Fibroblast of skin of right biceps (primary cell): ENCODE measurements at places on chromosomes 7 and 10.

DNA sequence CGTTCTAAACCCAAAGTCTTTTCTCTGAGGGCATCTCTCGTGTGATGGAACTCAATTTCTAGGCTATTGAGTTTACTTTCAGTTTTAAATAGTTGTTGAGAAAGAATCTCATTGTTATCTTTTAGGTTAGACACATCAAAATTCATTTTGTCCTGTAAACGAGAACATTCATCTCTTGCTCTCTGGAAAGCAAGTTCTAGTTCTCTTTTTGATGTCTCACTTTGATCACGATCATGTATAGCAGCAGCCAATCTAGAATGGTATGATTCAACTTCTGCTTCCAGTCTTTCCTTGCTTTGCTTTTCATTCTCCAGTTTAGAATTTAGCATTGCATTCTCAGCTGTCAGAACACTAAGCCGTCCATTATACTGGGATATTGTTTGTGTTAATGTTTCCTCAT, 65.1 kb downstream of the ANKRD26 start:
- DNase-seq: no peak

DNA sequence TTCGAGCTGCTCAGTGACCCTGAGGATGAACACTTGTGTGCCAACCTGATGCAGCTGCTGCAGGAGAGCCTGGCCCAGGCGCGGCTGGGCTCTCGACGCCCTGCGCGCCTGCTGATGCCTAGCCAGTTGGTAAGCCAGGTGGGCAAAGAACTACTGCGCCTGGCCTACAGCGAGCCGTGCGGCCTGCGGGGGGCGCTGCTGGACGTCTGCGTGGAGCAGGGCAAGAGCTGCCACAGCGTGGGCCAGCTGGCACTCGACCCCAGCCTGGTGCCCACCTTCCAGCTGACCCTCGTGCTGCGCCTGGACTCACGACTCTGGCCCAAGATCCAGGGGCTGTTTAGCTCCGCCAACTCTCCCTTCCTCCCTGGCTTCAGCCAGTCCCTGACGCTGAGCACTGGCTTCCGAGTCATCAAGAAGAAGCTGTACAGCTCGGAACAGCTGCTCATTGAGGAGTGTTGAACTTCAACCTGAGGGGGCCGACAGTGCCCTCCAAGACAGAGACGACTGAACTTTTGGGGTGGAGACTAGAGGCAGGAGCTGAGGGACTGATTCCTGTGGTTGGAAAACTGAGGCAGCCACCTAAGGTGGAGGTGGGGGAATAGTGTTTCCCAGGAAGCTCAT, 1.1 kb downstream of the DDIT4 start:
- DNase-seq: peak; percentile 50

GRCh38 chr7:23026164-23026563, 12.2 kb upstream of the HYCC1 start:
- DNase-seq: no peak

DNA sequence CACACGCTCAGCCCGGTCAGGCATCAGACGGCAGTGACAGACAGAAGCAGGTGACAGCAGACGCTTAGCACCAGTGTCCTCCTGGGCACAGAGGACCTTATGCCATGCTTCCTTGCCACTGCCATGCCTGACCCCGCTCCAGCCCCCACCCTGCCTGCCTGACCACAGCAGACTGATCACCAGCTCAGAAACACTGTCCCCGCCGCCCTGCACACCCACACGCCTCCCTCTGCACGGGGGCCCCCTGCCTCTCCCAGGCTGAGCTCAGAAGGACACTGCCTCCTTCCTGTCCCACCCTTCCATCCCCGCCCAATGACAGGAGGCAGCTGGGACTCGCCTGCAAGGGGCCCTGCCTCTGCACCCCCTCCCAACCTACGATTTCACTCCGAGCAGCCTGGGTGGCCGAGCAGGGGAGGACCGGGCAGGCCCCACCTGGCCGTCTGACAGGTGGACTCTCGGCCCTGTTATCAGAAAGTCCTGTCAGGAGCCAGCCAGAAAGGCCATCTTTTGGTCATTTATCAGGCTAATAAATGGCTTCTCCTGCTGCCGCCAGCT, 183.4 kb downstream of the ELFN1 start:
- DNase-seq: no peak

DNA sequence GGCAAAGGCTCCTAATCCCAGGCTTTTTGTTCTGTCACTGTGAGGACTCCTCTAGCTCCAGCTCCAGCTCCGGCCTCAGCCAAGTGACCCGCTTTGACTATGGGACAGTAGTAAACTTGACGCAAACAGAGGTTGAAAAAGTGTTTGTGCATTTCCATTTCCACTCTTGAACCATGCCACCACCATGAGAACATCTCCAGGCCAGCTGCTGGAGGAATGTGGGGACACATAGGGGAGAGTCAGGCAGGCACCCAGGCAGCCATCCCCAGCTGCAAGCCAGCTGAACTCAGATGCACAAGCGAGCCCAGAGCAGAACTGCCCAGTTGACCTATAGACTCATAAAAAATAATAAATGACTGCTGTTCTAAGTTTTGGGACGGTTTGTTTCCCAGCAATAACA, 224.7 kb downstream of the GRID1 start:
- DNase-seq: no peak

DNA sequence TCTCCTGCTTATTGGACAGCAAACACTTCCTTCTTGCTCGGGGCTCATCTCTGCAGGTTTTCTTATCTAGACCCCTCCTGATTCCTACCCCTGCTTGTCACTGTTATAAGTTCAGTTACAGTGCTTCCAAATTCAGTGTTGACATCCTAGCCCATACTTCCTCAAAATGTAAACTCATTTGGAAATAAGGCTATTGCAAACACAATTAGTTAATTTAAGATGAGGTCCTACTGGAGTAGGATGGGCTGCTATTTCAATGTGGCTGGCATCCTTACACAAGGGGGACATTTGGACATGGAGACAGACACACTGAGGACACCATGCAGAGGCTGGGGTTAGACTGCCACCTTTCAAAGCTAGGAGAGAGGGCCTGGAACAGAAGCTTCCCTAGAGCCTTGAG, 85.2 kb upstream of the NPVF start:
- no peak for DNase-seq

GRCh38 chr7:6516387-6516983, 34.8 kb downstream of the GRID2IP start:
- DNase-seq: peak; percentile 76

- DNase-seq: peak; percentile 50
These were observed 6.1 kb downstream of the GSTO2 start for GRCh38 chr10:104274762-104275721.

DNA sequence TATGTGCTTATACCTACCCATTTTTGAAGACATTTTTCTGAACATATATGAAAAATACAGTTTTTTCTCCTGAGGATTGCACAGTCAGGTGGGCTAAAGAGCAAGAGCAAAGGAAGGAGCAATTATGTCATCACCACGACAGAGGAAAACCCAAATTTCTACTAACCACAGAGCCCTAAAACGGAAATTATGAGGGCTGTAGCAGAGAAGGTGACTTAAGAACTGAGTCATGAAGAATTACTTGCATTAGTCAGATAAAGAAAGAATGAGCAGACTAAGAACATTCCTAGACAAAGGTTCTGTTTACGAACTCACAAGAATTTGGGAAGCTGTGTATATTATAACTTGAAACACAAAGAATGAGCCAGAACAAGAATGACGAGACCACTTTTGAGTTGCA, 974.4 kb downstream of the NXPH1 start:
- DNase-seq: peak; percentile 58

- no peak for DNase-seq
These were observed 45.0 kb downstream of the DNMBP start for GRCh38 chr10:99964791-99965190.

DNA sequence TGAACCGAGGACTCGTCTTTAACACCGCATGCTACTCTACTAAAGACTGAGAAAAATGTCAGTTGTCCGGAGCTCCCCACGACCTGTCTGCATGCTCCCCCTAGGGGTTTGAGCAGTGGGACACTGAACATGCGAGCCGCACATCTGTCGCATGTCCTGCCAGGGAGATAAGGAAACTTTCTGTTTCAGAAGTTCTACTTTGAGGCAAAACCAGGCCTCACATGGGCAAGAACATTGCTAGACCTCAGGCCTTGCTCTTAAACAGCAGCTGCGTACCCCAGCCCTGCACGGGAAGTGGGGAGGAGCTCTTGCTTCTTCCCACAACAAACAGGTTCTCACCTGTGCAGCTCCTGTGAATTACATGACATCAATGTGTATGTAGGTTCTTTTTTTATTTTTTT, 30.3 kb upstream of the HERPUD2 start:
- DNase-seq: no peak
